Stimulated activated naive CD8-positive, alpha-beta T cell treated with anti-CD3 and anti-CD28 coated beads, Interleukin-15, Interleukin-2, amounts not matched to agents 100 U/mL and 50 U/mL, for 24 hours (primary cell): ENCODE measurements at places on chromosomes 1 and 21.
A peak's percentile ranks its signal among the peaks of the same experiment; 100 is the strongest.

DNA sequence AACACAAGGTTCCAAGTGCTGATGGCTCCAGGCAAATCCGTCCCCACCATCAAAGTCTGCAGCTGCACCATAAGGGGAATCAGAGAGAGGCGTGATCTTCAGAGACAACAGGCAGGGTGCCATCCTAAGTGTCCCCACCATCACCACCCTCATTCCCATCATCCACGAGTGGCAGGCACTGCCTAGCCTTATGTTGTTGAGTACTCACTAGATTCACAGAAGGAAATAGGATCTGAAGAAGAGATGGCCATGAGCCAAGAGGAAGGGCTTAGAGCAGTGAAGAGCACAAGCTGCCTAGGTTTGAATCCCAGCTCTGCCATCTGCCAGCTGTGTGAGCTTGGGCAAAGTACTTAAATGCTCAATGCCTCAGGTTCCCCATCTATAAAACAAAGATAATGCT lies 207.3 kb upstream of the CSF3R start:
- no peak for DNase-seq

DNA sequence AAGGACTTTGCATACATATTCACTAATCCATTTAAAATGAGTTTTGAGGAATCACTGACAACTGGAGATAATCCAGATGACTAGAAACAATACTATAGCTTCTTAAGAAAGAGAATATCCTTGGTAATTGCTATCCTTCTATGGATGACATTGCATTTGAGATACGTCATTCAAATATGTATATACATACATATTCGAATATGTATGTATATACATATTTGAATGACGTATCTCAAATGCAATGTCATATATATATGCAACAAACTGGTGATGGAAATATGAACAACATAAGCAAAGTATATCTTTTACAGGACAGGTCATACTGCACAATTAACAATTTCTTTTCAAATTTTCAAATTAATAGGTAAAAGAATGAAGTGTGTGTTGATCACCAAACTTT lies 41.7 kb downstream of the EXTL2 start:
- DNase-seq = no peak

DNA sequence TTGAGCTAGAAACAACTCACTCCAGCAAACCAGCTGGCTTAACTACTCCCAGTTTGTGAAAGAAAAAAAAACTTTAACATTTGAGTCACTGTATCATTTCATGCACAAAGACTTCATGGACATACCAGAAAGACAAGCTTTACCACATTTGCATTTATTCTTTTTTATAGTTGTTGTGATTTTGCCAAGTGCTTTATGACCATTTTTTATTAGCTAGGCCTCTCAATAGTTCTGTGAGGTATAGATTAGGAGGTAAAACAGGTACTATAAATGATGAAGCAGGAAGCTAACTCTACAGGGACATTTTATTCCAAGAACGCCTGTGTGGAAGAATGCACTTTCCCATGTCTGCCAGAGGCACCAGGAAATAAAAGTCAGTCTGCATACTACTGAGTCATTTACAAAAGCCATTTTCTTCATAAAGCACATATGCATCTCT lies 8.2 kb upstream of the DENND1B start:
- DNase-seq = no peak

DNA sequence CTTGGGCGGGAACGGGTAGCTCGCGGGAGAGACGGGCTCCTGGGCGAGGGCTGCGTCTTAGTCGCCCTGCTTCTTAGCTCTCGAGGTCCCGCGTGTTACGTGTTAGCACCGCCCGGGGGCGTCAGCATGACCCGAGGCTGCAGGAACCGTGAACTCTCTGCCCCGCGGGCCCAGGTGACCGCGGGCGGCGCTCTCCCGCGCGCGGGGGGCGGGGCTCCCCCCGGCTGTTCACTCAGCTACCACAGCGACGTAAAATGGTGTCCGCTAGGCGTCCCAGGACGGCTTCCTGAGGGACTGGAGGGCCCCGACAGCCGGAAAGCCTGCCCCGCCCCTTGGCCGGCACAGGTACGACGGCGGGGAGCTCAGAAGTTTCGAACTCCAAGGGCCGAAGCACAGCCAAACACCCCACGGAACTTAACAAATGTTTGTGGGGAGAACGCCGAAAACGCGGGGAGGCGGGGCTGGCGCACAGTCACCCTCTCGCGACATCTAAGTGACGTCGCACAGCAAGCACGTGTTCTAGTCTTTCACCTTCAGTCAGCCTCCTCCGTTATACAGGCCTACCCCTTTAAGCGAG lies 780 bp upstream of the RBM15 start:
- DNase-seq = peak; percentile 92

DNA sequence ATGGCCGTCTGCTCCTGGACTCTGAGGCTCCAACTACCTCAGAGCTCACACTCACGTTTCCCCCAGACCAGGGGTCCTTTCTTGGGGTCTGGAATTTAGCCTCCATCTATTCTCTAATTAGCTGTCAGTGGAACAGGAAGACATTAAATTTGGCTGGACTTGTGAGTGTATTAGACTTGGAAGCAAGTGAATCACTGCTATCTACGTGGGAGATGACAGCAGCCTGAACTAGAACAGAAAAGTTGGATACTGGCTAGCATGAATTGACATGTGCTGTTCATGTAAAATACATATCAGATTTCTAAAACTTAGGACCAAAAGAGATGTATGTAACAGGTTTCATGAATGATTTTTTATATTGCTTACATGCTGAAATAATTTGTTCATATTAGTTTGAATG lies 28.0 kb downstream of the TAF5L start:
- DNase-seq = no peak

DNA sequence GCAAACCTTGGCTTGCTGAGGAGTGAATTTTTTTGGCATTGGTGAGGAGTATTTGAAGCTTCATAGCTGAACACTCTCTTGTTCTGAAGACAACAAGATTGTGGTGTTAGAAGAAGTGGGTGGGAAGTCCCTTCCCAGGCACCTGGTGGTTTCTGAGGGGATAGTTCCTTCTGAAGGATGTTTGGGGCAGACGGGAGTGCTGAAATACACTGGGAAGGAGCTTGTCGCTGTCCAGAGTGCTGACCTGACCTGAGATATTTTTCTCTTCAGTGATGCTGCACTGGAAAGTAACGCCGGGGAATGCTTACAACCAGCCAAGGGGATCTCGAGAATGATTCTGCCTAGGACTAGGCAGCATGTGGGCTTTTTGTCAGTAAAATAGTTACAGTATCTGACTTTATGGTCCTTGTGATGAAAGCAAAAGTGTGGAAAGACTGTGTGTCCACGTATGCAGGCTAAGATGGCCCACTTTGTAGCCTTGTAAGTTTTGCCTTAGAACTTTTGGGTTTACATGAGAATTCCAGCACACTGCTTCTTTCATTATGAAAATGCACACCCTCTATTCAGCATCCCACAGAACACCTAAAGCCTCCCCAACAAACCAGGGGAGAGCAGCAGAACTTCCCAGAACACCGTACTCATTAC lies 33.1 kb upstream of the NFASC start:
- DNase-seq = peak; percentile 44

DNA sequence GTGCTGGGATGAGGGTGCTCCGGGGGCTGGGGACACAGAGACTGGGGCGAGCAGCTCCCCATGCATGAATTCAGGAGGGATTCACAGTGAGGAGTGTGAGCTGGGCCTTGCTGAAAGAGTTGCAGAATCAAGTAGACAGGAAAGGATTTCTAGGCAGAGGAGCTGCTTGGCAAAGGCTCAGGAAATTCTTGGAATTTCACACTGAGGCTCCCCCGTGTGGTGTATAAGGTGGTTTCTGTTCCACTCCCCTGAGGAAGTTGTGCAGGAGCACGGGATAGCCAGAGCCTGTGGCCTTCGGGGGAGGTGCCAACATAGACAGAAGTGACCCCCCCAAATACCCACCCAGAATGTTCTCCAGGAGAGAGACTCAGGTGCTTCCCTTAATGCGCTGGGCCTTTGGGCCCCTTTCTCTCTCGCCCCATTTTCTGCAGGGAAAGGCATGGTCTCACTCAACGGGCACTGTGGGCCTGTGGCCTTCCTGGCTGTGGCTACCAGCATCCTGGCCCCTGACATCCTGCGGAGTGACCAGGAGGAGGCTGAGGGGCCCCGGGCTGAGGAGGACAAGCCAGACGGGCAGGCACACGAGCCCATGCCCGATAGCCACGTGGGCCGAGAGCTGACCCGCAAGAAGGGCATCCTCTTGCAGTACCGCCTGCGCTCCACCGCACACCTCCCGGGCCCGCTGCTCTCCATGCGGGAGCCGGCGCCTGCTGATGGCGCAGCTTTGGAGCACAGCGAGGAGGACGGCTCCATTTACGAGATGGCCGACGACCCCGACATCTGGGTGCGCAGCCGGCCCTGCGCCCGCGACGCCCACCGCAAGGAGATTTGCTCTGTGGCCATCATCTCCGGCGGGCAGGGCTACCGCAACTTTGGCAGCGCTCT lies 58.5 kb upstream of the ACTL8 start:
- no peak for DNase-seq

- DNase-seq = no peak
Measured at GRCh38 chr1:167564612-167565270, 11.2 kb upstream of the CREG1 start.

DNA sequence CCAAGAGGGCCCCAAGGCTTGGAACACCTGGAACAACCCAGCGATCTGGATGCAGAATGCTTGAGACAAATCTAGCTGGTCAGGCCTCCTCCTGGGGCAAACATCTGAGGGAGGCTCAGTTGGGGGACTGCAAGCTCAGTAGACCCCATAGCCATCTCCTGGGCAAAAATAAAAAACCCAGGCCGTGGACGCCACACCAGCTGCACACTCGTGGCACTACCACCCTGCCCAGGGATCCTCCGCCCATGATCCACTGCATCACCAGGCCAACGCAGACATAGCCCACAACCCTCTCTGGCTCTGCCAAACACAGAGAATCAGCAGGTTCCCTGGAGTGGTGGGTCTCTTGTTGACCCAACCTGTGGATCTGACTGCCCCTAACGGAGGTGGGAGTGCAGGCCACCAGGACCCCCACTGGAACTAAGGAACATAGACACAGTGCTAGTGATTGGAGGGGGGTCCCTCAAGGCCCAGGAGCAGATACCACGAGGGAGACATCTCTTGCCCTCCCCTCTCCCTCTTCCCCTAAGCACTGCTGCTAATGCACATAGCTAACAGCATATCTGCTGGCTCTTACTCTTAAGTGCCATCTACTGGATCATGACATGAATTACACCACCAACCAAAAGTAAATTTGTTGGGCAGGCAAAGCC lies 147.2 kb downstream of the CHD1L start:
- DNase-seq = no peak

DNA sequence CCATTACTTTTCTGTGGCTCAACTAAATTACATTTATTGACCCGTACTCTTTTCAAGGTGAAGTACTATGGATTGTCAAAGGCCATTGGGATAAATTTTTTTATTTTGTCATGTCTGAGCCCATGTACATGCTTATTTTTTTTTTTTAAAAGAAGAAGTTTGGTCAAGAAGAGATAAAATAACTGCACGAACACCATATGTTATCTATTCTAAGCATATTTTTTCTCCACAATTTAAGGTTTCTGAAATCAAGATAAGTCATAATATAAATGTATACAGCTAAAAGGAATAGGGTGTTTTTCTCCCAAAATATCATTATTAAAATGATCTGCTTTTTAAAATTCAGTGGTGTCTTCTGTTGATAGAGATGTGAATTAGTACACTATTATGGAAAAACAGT lies 35.0 kb upstream of the SH2D1B start:
- DNase-seq = no peak

- DNase-seq = no peak
Measured at GRCh38 chr21:38531039-38531541, 32.8 kb upstream of the ERG start.

GRCh38 chr1:23793018-23793781 lies 2.3 kb downstream of the LYPLA2 start:
- peak; percentile 56 for DNase-seq

GRCh38 chr1:74429580-74429979 lies 82.8 kb downstream of the LRRC53 start:
- no peak for DNase-seq

GRCh38 chr1:156431366-156431765 lies 62.4 kb downstream of the RHBG start:
- DNase-seq = no peak
